ENCODE measurements at places on chromosomes 3 and 15. TPM values are rescaled to one million over a fixed set of nuclear protein-coding genes. Genes with fewer than 3 reads are reported as not detected.

- H3K36me3 ChIP-seq = no peaks in the 10 kb centered on the region
- H3K4me3 ChIP-seq = peak overlapping the region; percentile 44
- peak; percentile 66 for DNase-seq
- H3K27me3 ChIP-seq = no peaks in the 10 kb centered on the region
- H3K27ac ChIP-seq = no peak overlapping the region
Observed at GRCh38 chr3:46811615-46812236, 51.5 kb downstream of the MYL3 start.

- no peaks in the 10 kb centered on the region for H3K27me3 ChIP-seq
- peak overlapping the region; percentile 4 for H3K4me3 ChIP-seq
- H3K4me1 ChIP-seq = no peaks in the 10 kb centered on the region
- no peak overlapping the region for H3K27ac ChIP-seq
- DNase-seq = no peak
Observed at GRCh38 chr3:69439643-69440270, 53.9 kb upstream of the FRMD4B start.

GRCh38 chr15:74519311-74519710 is 21.7 kb upstream of the ARID3B start:
- DNase-seq = no peak
- H3K27ac ChIP-seq = no peak overlapping the region
- H3K27me3 ChIP-seq = no peaks in the 10 kb centered on the region
- H3K4me1 ChIP-seq = no peaks in the 10 kb centered on the region
- no peak overlapping the region for H3K4me3 ChIP-seq
- no peaks in the 10 kb centered on the region for H3K36me3 ChIP-seq

- no peak for DNase-seq
- H3K27me3 ChIP-seq = no peaks in the 10 kb centered on the region
- H3K27ac ChIP-seq = no peak overlapping the region
- no peaks in the 10 kb centered on the region for H3K36me3 ChIP-seq
Observed at GRCh38 chr3:48018841-48019240, 2.6 kb upstream of the MAP4 start.

DNA sequence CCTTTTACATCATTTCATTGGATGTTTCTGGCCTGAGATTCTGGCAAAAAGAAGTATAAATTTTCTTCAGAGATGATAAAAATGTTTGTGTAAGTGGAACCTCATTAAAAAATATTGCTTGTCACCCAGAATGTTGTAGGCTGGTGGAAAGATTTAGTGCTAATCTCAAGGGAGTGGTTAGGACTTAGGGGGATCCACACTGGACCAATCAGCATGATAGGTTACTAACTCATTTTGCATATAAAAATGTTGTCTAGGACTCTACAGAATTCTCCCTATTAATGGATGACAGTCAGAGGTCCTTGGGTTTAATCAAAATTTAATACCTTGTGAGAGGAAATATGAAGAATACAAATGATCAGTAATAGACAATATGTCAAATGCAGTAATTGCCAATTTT is 108.6 kb upstream of the TNIK start:
- peaks cover 20% of the 10 kb centered on the region for H3K4me1 ChIP-seq
- no peaks in the 10 kb centered on the region for H3K36me3 ChIP-seq
- no peak for DNase-seq
- no peaks in the 10 kb centered on the region for H3K27me3 ChIP-seq

DNA sequence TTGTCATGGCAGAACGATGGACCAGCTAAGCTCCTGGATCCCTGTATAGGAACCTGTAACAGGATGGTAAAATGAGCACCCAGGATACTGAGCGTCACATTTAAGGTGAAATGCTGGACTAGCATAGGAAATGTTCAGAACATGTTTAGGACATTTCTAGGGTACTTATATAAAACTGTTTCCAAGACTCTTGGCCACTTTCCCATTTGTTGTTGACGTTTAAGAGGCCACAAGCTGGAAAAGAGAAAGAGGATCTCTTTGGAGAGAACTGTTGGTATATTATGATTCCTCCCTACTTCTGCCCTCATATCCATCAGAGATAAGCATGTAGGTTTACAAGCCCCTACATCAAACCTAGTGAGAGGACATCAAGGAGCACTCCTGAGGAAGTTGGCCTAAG is 57.5 kb downstream of the SCN11A start:
- no peaks in the 10 kb centered on the region for H3K4me1 ChIP-seq
- H3K27ac ChIP-seq = no peak overlapping the region
- H3K4me3 ChIP-seq = no peak overlapping the region
- DNase-seq = no peak
- no peaks in the 10 kb centered on the region for H3K27me3 ChIP-seq
- H3K36me3 ChIP-seq = no peaks in the 10 kb centered on the region

DNA sequence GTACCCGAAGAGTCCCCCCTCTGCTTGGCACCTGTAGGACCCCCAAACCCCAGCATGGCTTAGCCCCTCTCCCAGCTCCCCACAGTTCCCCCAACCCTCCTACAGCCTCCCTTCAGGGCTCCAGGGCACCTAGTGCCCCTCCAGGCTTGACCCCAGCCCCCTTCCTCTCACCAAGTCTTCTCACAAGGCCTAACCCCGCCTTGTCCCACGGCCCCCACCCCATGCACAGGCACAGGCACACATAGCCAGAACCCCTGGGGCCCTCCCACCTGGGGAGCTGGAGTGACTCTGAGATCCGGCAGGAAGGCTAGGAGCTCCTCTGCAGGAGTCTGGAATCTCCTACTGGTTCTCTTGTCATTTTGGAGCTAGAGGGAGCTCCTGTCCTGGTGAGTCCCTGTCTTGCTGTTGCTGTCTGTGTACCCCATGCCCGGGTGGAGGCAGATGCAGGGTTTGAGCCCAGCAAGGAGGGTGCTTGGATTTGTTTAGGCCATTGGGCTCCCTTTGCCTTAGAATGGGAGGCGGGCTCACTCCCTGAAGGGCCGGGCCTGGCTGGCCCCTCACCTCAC is 39.6 kb downstream of the KLF13 start:
- peaks cover 88% of the 10 kb centered on the region for H3K4me1 ChIP-seq
- DNase-seq = peak; percentile 81
- peak overlapping the region; percentile 41 for H3K4me3 ChIP-seq
- H3K27ac ChIP-seq = peak overlapping the region; percentile 92

DNA sequence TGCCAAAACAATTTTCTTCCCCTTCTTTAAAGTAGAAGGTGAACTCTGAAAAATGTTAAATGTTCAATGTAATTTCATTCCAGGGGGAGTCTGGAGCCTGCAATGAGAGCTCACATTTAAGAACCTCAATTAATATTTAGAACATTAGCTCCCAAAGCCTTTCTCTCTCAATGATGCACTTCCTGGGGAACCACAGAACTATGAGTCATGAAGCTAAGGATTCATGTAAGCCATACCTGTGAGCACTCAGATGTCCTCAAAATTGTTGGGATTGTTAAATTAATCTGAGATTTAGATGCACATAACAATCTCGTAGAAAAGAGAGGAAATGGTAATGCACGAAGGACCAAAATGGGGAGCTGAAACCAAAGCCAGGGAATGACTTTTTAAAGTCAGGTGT is 244.2 kb upstream of the LRIG1 start:
- DNase-seq = no peak
- H3K4me3 ChIP-seq = no peak overlapping the region
- no peaks in the 10 kb centered on the region for H3K4me1 ChIP-seq
- H3K27me3 ChIP-seq = no peaks in the 10 kb centered on the region

GRCh38 chr3:195257454-195258448 is 13.2 kb downstream of the XXYLT1 start:
- peaks cover 29% of the 10 kb centered on the region for H3K4me1 ChIP-seq
- H3K27me3 ChIP-seq = no peaks in the 10 kb centered on the region
- peak overlapping the region; percentile 91 for H3K27ac ChIP-seq
- DNase-seq = no peak
- no peaks in the 10 kb centered on the region for H3K36me3 ChIP-seq
- no peak overlapping the region for H3K4me3 ChIP-seq

DNA sequence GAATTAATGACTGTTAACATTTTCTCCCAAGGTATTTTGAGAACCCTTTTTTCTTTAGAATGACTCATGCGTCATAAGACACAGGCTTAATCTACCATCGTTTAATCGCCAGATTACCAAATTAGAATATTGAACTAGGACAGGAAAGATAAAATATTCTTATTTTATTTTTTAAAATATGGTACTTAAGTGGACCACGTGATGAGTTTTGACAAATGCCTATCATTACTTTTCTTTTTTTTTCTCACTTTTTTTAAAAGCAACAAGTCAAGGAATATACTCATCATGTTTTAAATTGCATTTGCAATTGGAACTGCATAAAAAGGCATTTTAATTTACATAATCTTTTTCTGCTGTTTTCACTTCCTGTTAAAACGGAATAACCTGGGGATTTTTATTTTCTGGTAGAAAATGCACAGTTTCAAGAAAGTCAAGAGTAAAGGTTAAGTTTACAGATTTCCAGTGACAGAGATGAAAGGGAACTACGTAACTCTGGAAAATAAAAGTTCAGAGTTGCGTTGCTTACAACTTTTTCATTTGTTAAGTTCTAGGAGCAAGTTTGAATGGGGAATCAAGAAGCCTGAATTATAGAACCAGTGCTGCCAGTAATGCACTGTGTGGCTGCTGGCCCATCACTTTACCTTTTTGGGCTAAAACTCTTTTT is 23.6 kb downstream of the SIAH2 start:
- peaks cover 10% of the 10 kb centered on the region for H3K36me3 ChIP-seq
- no peak for DNase-seq
- H3K4me1 ChIP-seq = no peaks in the 10 kb centered on the region
- no peak overlapping the region for H3K4me3 ChIP-seq
- no peaks in the 10 kb centered on the region for H3K27me3 ChIP-seq
- no peak overlapping the region for H3K27ac ChIP-seq

DNA sequence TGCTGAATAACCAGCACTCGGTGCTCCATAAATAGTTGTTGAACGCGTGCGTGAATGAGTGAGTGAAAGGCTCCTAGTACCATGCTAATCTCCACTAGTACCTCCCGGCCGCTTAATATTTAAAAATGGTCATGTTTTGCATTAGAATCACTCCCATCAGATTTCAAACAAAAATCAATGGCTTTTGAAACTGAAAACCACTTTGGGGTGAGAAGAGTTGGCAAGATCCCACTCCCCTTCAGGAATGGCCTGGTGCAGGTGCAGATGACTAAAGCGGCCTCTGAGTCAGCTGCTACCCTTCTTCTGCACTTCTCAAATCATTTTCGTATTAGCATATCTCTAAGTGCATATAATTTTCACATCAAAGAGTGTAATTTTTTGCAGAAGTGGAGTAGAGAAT is 425.3 kb upstream of the PROK2 start:
- H3K27me3 ChIP-seq = no peaks in the 10 kb centered on the region
- DNase-seq = no peak
- no peak overlapping the region for H3K27ac ChIP-seq
- H3K4me3 ChIP-seq = no peak overlapping the region
- H3K36me3 ChIP-seq = no peaks in the 10 kb centered on the region
- peaks cover 7% of the 10 kb centered on the region for H3K4me1 ChIP-seq

- peak; percentile 78 for DNase-seq
- no peaks in the 10 kb centered on the region for H3K27me3 ChIP-seq
- H3K27ac ChIP-seq = no peak overlapping the region
Observed at GRCh38 chr15:84595660-84596059, 5.1 kb upstream of the ZSCAN2 start.

- no peak overlapping the region for H3K4me3 ChIP-seq
- no peak overlapping the region for H3K27ac ChIP-seq
- no peak for DNase-seq
Observed at GRCh38 chr3:45968149-45968548, 24.9 kb downstream of the CXCR6 start.

GRCh38 chr3:29805757-29806156 is 524.9 kb downstream of the RBMS3 start:
- no peaks in the 10 kb centered on the region for H3K36me3 ChIP-seq
- no peak overlapping the region for H3K4me3 ChIP-seq
- H3K27ac ChIP-seq = no peak overlapping the region
- no peak for DNase-seq

- no peak overlapping the region for H3K4me3 ChIP-seq
- no peaks in the 10 kb centered on the region for H3K36me3 ChIP-seq
- H3K27ac ChIP-seq = no peak overlapping the region
- no peak for DNase-seq
- no peaks in the 10 kb centered on the region for H3K27me3 ChIP-seq
Observed at GRCh38 chr15:69185216-69185615, 24.8 kb downstream of the GLCE start.

GRCh38 chr3:158160958-158161357 is 51.1 kb downstream of the RSRC1 start:
- no peaks in the 10 kb centered on the region for H3K4me1 ChIP-seq
- no peaks in the 10 kb centered on the region for H3K36me3 ChIP-seq
- no peaks in the 10 kb centered on the region for H3K27me3 ChIP-seq
- DNase-seq = no peak
- H3K4me3 ChIP-seq = no peak overlapping the region

- H3K4me3 ChIP-seq = no peak overlapping the region
- H3K27me3 ChIP-seq = no peaks in the 10 kb centered on the region
- no peaks in the 10 kb centered on the region for H3K4me1 ChIP-seq
- no peak for DNase-seq
Observed at GRCh38 chr3:123284399-123285010, 82.8 kb downstream of the SEC22A start.

DNA sequence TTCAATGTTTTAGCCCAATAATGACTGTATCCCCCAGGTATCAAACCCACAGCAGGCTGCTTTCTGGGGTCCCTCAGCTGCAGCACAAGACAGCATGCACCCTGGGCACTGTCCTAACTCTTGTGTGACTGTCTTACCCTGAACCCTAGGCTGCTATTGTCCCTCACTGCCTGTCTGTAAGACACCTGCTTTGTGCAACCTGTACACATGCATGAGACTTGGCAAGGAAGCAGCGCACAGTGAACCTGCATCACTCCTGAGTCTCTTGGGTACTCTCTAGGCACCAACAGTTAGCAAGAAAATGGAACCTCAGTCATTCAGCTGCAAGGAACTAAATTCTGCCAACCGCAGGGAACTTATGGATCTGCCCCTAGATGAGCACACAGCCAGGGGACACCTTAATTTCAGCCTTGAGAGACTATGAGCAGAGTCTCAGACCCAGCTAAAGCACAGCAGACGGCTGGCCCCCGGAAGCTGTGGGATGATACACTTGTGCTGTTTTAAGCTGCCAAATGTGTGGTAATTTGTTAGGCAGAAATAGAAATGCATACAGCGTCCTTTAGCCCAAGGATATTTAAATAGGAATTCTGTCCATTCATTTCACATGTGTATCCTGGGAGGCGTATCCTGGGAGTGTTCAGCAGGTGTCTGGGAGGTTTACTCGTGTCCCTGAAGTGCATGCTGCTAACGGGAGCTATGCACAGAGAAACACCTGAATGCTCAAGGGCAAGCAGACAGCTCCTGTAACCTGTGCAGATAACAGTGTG is 223.8 kb downstream of the KLF13 start:
- no peaks in the 10 kb centered on the region for H3K36me3 ChIP-seq
- H3K4me3 ChIP-seq = no peak overlapping the region
- DNase-seq = no peak
- no peaks in the 10 kb centered on the region for H3K27me3 ChIP-seq
- H3K27ac ChIP-seq = no peak overlapping the region

- H3K4me1 ChIP-seq = peaks cover 16% of the 10 kb centered on the region
- DNase-seq = no peak
- no peaks in the 10 kb centered on the region for H3K27me3 ChIP-seq
- no peak overlapping the region for H3K27ac ChIP-seq
- no peaks in the 10 kb centered on the region for H3K36me3 ChIP-seq
Observed at GRCh38 chr15:39786447-39787056, 3.9 kb upstream of the FSIP1 start.

GRCh38 chr3:8608791-8609467 is 35.7 kb downstream of the SSUH2 start:
- H3K27ac ChIP-seq = no peak overlapping the region
- H3K4me1 ChIP-seq = peaks cover 16% of the 10 kb centered on the region
- no peak overlapping the region for H3K4me3 ChIP-seq
- no peaks in the 10 kb centered on the region for H3K27me3 ChIP-seq
- H3K36me3 ChIP-seq = no peaks in the 10 kb centered on the region

Gene KCNAB1
- total RNA-seq = 3.2 TPM

Gene CYB561D2
- 23.9 TPM for total RNA-seq

Gene MOBP
- total RNA-seq = not detected

Gene ZNF592
- 33.3 TPM for total RNA-seq

Gene CYP1A2
- 0.32 TPM for total RNA-seq

Gene AP3B2
- 3.8 TPM for total RNA-seq

Gene GHSR
- total RNA-seq = not detected

Gene TTLL13
- total RNA-seq = not detected
